ENCODE measurements at places on chromosomes 1 and 21.

DNA sequence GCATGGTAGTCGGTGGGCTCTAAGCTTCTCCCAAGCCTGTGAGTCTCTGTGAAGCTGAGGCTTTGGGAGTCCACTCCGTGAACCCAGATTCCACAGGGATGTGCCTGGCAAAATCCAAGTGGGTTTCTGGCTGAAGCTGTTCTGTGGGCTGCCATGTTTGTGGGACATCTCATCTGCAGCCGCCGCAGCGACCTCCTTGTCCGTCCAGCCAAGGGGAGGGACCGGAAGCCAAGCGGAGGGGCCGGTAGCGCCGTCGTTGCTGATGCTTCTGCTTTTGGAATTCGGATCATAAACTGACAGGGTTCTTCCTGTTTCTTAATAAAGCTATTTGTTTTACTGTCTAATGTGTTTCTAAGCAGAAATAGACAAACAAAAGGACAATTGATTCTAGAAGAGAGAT, 13.3 kb downstream of the KIF26B start:
- DNase-seq: peak; percentile 46

GRCh38 chr1:2115008-2115641, 64.9 kb downstream of the PRKCZ start:
- no peak for DNase-seq

- DNase-seq: no peak
Observed at GRCh38 chr1:10429868-10430215, 391 bp upstream of the CENPS start.

DNA sequence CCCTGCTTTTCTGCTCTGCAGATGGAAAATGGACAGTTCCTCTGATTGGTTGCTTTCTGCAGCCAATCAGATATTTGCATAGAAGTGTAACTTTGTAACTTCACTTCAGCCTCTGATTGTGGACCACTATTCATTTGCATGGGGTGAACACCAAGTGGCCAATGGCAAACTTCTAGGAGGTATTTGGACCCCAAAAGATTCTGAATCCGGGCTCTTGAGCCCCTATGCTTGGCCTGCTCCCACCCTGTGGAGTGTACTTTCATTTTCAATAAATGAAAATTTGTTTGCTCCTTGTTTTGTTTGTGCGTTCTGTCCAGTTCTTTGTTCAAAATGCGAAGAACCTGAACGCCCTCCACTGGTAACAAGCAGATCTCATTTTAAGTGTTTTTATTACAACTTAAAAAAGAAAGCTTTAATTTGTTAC, 6.4 kb upstream of the GSTM4 start:
- peak; percentile 76 for DNase-seq

DNA sequence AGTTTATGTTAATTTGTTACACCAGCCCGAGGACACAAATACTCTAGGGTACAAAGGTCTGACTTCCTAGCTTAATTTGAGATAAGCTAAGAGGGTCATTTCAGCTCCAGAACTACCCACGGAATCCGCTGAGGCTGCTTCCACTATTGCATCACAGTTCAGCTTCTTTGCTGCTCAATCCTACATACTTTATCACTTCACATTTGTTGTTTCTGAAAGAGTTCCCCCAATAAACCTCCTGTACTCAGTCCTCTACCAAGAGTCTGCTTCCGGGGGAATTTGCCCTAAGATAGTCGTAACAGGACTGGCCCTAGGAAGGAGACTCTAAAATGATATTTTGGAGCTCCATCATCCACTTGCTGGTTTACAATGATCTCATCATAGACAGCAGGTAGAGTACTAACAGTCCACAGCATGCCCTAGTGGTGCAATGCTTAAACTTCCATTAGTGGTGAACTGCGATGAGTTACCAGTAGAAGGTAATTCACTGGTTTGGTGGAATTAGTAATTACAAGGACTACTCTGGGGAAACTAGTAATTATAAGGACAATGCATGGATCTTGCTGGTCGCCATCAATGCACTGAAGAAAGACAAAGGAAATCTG, 229.3 kb downstream of the USH2A start:
- DNase-seq: no peak

- DNase-seq: no peak
Observed at GRCh38 chr1:28871631-28872401, 42.6 kb upstream of the EPB41 start.

DNA sequence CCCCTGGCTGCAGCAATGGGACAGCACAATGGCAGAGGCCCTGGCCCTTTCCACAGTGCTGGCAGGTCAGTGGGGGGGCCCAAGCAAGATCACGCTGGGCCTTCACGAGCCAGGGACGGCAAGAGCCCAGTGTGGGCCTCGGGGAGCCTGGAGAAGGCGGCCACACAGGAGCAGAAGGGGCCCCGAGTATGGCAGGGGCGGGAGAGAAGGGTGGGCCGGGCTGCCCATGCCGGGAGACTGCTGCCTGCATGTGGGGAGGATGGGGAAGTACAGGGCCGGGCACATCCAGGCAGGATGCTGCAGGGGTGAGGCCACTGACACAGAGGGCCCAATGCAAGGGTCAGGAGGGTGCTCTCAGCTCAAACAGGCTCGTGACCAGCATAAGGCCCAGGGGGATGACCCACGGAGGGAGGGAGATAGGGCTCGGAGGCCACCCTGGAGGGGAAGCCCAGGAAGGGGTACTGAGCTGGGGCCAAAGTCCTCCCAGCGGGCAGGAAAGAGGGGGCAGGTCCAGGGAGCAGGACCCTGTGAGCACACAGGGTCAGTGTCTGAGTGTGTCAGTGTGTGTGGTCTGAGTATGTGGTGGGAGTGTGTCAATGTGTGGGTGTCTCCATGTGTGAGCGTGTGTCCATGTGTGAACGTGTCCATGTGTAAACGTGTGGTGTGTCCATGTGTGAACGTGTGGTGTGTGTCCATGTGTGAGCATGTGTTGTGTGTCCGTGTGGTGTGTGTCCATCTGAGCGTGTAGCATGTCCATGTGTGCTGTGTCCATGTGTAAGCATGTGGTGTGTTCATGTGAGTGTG, 13.1 kb downstream of the SLC19A1 start:
- no peak for DNase-seq

GRCh38 chr1:222382171-222382570, 165.7 kb downstream of the HHIPL2 start:
- no peak for DNase-seq

GRCh38 chr1:154863315-154864174, 6.5 kb downstream of the KCNN3 start:
- DNase-seq: peak; percentile 94

GRCh38 chr21:37146320-37147235, 73.5 kb downstream of the TTC3 start:
- no peak for DNase-seq

DNA sequence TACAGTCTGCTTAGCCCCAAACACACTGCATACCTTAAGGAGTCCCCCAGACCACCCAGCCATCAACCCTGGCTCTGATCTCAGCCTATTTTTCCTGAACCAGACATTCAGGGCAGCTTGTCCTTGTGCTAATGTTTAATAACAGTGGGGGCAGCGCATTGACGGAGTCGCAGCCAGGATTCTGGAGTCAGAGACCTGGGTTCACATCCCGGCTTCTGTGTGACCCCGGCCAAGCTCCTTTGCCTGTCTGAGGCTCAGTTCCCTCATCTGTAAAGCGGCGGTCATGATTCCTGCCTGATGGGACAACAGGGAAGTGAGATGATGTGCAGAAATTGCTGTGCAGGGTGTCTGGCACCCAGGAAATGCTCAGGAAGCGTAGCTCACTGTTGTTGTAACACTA, 63.1 kb downstream of the MATN1 start:
- no peak for DNase-seq

- DNase-seq: no peak
Observed at GRCh38 chr21:37994211-37994610, 78.0 kb upstream of the KCNJ6 start.

Data from OCI-M1 (cell line).